ENCODE measurements at places on chromosomes 1 and 21.
A peak's percentile ranks its signal among the peaks of the same experiment; 100 is the strongest.

DNA sequence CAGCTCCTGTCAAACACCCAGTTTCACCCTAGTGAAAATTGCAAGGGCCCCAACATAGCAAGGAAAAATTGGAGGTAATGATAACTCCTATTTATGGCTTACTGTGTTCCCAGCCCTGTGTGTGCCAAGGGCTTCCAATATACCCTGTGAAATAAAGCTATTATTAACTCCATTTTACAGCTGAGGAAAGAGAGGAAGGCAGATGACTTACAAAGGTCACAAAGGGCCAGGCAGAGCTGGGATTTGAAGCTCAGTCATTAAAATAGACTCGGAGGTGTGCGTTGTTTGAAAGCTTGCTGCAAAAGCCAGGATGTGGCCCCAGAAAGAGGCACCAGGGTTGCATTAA lies 20.2 kb upstream of the SDC3 start:
- DNase-seq = no peak

GRCh38 chr1:26289158-26290059 lies 9.5 kb downstream of the SH3BGRL3 start:
- DNase-seq = peak; percentile 21

GRCh38 chr1:183522104-183522503 lies 49.8 kb downstream of the SMG7 start:
- DNase-seq = no peak

GRCh38 chr1:188708795-188709535 lies 1768.7 kb downstream of the BRINP3 start:
- DNase-seq = no peak

- DNase-seq = no peak
Measured at GRCh38 chr1:29576510-29576909, 340.2 kb downstream of the PTPRU start.

GRCh38 chr1:236864211-236864610 lies 69.1 kb downstream of the MTR start:
- no peak for DNase-seq

GRCh38 chr1:212634252-212634651 lies 25.7 kb downstream of the ATF3 start:
- no peak for DNase-seq

DNA sequence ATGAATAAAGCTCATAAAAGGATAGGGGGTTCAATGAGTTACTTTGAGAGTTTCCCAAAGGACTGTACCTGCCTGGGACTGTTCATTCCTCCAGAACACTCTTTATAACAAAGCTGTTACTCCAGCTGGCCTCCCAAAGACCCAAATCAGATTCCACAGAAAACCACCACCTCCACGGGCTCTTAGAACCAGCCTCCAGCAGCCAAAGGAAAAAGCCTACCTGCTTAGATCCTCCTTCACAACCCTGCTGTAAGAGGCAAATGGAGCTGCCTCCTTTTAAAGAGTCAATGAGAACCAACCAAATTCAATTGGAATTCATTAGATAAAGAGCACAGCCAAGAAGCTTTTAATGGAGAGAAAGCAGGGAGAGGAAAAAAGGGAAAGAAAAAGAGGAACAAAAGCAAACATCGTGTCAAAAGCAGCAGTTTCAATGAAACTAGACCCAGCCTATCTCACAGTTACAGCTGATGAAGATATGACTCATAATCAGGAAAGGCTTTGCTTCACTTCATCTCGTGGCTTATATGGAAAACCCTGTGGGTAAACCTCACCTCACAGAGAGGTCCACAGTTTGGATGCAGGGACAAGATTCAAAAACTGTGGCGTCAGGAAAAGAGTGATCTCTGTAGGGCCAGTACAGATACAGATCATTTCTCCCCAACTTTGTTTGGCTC lies 27.8 kb upstream of the FMO4 start:
- DNase-seq = no peak

- no peak for DNase-seq
Measured at GRCh38 chr1:96374076-96374762, 347.4 kb upstream of the PTBP2 start.

DNA sequence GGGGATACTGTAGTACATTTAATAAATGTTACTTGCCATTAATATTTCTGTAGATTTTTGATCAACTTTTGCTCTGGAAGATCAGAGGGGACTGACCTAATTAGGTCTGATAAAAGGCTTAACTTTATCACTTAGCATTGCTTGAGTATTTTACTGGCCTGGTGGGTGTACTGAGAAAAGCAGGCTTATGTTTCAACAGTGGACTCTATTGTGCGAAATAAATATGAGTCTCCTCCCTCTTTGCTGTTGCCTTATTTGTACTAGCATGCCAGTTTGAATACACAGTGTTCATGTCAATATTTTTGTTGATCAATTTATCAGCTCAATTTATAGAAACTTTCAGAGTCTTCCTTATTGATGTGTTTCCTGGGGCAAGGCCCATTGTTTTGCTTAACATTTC lies 49.1 kb downstream of the EBNA1BP2 start:
- DNase-seq = no peak

DNA sequence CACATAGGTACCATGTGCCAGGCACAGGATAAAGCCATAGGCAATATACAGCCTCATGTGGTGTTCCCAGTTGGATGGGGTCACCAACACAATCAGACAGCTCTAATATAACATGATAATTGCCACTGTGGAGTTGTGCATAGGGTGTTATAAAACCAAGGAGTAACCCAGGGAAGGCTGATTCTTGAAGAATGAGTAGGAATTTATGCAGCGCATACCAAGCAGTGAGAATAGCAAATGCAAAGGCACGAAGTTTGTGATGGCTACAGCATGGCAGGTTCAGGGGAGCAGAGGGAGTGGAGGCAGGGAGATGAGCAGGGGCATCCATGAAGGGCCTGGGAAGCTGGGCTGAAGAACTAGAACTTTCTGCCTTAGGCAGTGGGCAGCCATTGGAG lies 20.4 kb upstream of the SLC2A1 start:
- DNase-seq = no peak

DNA sequence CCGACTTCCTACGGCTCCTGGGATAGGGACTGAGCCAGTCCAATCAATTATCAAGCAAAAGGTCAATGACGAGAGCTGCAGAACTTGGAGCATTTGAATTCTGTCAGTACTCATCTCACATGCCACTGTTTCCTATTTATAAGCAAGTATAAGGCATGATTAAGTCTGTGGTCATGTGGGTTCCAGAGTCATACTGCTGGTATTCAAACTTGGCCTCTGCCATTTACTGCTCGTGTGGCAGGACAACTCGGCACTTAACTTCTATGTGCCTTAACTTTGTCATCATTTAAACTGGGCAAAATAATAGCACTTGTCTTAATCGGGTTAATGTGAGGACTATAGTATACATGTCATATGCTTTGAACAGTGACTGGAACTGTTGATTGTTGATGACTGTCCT lies 44.9 kb upstream of the TNFSF18 start:
- DNase-seq = no peak

- no peak for DNase-seq
Measured at GRCh38 chr1:155607708-155608107, 2.3 kb upstream of the MSTO1 start.

DNA sequence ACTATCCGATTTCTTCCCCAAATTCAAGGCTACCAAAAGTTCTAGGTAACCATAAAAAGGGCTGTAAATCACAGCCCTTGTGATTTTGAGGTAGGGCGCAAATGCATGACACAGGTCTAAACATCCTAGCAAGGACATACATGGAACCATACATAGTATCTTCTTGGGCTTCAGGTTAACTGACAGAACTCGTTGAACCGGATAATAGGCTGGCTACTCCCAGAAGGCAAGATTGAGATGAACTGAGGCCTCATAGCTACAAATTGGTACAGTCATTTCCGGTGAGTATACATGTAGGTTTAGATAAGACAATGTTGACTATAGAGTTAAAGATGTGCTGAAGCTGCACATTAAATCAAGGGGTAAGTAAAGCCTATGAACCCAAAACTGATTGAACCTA lies 27.3 kb upstream of the TP53BP2 start:
- DNase-seq = no peak

- no peak for DNase-seq
Measured at GRCh38 chr1:159040893-159041724, 31.4 kb downstream of the IFI16 start.

- no peak for DNase-seq
Measured at GRCh38 chr1:1124786-1125642, 9.1 kb upstream of the C1orf159 start.

GRCh38 chr1:16905110-16905867 lies 9.5 kb downstream of the RNU1-2 start:
- peak; percentile 72 for DNase-seq

DNA sequence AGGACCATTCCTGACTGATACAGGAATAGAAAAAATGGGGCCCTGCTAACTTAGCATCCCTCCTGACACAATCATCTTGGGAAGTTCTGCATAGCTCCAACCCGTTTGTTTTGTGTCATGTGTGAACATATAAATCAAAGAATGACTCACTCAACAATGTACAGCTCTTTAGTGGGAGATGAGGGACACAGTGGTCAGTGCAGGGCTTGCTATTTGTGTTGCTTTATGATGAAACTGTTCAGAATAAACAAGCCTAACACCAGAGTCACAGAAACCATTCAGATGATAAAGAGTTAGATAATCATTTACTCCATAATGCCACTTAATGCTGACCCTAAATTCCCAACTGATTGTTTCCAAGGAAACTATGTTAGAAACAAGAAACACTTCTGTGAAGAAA lies 154.2 kb upstream of the ZNHIT6 start:
- no peak for DNase-seq

DNA sequence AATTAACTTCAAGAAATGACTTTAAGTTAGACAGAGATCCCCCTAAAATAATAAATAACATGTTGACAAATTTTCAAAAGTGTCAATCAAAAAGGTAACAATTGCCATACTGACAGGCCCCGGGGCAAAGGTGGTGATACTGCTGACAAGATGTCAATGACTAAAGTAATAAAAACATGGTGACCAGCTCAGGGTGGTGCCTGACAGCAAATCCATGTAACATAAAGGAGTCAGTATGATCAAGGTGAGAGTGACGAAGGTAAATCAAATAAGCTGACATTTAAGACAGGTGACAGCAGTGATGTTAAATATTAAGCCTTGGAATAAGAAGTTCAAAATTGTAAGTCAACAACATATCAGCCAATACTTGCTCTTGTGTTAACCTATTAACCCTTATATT lies 387.5 kb downstream of the DPYD start:
- DNase-seq = no peak

GRCh38 chr21:28160378-28160777 lies 832.3 kb downstream of the LTN1 start:
- DNase-seq = no peak

DNA sequence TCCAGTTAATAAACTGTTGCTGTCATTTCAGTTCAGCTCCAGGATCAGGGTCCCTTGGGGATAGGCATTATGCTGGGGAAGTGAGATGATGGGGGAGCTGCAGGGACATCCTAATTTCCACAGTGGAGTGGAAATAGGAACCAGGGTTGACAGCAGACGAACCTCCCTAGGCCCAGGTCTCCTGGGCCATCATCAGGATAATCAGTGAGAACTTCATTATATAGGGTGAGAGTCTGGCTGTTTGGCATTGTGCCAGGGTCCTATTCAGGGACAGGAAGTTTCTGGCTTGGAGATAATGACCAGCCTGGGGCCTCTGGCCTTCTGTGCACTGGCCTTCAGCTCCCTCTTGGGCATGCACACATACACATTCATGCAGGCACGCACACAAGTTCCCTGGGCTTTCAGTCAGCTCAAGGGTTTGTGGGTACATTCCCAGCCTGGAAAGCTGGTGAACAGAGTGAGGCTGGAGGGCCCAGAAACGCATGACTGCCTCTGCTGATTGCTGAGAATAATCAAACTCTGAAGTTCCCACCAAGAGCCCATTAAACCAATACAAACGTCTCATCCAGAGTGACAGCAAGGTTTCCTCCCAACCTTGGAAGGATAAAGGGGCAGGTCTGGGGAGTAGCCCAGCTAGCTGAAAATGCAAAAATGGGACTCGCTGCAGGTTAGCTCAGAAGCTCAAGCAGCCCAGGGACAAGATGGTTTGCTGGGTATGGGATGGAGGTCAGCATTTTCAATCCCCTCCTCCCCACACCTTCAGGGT lies 13.9 kb upstream of the LRIG2 start:
- no peak for DNase-seq

DNA sequence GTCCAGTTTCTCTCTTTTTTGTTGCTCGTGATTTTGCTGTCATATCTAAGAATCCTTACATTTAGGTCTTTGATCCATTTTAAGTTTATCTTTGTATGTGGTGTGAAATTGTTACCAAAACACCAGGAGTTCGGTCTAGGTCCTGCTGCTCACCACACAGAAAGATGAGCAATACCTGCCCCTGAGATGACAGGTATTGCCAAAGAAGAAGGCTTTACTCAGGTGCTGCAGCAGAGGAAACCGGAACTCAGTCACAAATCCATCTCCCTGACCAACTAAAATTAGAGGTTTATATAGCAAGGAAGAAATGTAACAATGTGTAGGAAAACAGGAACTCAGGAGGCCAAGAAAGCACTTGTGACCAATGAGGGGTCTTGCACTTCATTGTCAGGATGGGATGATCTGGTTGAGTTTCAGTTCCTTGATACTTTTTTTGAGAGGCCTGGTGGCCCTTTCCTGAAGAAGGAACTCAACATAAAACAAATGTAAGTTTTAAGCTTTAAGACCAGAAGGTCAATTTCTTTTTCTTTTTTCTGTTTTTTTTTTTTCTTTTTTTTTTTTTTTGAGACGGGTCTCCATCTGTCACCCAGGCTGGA lies 16.5 kb upstream of the SETDB1 start:
- no peak for DNase-seq

DNA sequence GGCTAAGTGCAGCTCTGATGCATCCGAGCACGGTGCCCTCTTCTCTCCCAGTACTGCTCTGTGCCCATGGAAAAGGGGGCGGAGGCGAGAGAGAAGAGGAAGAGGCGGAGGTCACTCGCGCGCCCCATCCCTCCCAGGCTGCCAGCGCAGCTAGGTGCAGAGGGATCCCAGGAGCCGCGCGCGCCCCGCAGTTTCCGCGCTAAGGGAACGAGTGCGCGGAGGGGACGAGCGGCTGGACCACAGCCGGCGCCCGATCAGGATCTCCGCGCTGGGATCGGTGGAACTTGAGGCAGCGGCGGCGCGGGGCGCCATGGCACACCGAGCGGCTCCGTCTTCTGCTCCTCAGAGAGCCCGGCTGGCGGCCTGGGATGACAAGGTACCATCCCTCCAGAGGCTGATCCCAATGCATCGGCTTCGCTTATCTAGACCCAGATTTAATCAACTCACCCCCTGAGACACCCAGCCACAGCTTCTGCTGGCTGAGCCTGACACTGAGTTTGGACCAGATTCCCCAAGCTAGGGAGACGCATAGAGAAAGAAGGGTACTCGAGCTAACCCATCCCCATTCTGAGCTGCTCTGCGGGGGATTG lies at the start of gene PTGFR:
TSS of gene PTGFR (plus strand) at position 114 of the 590 bp plus-strand sequence. CDS start 1,770 bp downstream, outside the sequence.
- no peak for DNase-seq

DNA sequence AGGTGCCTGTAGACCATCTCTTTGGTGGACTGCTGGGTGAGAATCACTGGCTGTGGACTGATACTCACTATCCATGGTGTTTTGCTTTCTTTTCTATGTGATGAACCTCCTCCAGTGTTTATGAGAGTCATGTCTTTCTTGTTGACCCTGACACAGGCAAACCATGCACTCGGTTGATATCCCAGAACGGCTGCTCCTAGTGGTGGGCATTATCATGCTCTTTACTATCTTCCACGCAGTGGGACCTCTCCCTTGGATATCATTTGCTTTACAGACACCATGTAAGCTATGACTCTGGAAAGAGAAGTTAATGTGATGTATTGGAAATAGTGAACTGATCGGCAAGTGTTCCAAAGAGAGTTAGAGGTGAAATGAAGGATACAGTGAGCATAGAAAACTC lies 1455.6 kb downstream of the BRINP3 start:
- no peak for DNase-seq

Data from RPMI8226 (cell line).